Frontal cortex (tissue), 4 donors: ENCODE measurements at places on chromosomes 2 and 18.

- no peak for DNase-seq
Measured at GRCh38 chr2:38610851-38611801, 8.4 kb upstream of the HNRNPLL start.

- DNase-seq = no peak
Measured at GRCh38 chr2:136986605-136987221, 221.4 kb downstream of the THSD7B start.

DNA sequence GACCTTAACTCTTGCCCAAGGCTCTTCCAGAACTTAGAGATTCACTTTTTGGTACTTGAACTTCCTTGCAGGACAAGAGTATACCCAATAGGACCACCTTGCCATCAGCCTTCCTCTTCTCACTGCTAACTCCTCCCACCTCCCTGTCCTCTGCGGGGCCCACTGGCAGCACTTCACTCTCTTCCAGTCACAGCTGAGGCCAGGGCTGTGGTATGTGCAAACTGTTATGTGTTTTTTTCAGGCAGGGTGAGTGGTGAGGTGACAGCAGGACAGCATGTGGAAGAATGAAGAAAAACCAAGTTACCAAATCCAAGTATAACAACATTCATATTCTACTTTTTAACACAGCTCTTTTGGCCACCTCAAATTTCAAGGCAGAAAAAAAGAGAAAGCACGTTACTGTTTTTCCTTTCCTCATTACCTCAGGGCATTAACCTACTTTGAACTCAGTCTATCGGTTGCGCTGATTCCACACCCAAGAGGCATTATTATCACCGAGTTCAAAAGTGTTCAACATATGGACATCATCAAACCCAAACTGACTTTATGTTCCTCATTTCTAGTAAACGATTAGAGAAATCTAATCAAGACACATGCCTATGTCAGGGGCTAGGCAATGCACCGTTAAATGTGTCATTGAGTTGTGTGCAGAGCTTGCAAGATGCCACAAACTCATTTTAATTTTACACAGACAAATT, 605.2 kb upstream of the SYT4 start:
- no peak for DNase-seq

DNA sequence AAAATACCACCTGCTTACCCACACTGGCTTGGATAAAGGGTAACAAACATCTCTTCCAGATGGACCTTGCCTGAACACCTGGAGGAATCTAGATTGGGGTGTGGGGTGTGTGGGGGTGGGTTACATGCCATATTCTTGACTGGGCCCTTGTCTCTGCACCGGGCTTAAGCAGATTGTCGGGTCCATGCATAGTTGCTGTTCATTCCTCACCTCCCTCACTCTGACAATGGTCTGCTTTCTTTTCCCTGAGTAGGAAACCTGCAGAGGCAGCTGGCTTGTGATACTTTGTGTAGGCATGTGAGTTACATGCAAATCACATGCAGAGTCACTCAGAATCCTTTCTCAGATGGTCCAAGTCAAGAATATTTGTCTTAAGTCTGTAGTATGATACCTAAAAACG, 112.8 kb upstream of the GLS start:
- DNase-seq = no peak

GRCh38 chr2:146262606-146263005, 1582.2 kb upstream of the ACVR2A start:
- DNase-seq = no peak

- DNase-seq = no peak
Measured at GRCh38 chr2:207328944-207329386, 163.2 kb upstream of the KLF7 start.

DNA sequence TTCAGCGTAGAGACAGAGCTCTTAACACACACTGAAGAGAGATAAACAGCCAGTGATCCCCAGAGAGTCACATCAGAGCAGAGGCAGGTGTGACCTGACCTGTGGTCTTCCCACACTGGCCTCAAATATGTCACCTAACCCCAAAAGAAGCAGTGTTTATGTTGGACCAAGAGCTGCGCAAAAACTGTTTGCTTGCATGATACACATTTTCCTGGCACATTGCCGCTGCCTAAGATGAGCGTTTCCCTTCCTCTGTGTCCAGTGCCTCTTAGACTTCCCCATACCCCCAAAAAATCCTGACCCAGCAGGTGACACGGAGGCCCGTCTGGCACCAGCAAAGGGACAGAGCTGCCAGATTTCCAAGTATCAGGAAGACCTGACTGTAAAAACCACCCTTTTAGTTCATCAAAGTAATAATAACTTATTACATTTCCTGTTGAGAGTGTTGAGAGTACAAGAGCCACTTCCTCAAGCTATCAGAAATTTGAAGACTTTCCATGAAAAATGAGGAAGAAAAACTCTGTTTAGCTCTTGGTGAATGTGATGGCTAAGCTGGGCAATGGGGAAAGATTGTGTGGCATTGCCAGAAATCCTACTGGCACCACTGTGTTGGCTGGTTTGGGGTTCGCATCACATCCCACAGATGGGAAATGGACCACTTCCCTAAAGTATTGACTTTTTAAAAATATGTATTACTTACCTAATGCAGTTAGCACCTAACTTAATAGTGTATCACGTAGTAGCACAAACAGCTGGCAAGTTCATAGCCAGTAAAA, 6.7 kb downstream of the TNFRSF11A start:
- no peak for DNase-seq

DNA sequence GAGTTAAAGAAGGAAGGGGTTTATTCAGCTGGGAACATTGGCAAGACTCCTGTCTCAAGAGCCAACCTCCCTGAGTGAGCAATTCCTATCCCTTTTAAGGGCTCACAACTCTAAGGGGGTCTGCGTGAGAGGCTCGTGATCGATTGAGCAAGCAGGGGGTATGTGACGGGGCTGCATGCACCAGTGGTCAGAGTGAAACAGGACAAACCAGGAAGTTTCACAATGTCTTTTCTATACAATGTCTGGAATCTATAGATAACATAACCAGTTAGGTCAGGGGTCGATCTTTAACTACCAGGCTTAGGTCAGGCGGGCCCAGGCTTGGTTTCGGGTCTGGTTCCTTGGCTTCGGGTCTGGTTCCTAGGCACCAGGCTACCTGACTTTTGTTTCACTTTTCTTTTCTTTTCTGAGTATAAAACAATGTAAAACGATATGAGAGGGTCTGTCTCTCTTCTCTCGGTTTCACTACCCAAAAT, 30.1 kb upstream of the LIPG start:
- no peak for DNase-seq

- DNase-seq = no peak
Measured at GRCh38 chr2:101357376-101357775, 29.9 kb downstream of the CREG2 start.

- no peak for DNase-seq
Measured at GRCh38 chr2:168529054-168529833, 73.2 kb downstream of the CERS6 start.

GRCh38 chr2:36951574-36951973, 14.8 kb downstream of the STRN start:
- no peak for DNase-seq

DNA sequence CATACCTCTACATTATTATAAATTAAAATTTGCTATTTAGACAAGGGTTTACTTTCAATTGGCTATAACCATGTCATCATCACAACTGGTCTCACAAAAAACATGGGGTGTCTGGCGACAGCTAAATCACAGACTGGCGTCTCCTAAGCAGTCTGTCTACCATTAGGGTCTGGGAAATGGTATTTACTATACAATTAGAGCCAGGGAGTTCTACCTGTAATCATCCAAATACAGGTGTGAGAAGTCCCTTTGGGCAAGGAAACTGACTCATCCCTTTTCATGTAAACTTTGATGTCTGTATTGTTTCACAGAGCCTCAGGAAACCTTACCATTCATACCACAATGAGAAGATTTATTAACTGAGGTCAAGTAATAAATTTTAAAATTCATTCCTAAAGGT, 126.7 kb downstream of the OLA1 start:
- DNase-seq = no peak

DNA sequence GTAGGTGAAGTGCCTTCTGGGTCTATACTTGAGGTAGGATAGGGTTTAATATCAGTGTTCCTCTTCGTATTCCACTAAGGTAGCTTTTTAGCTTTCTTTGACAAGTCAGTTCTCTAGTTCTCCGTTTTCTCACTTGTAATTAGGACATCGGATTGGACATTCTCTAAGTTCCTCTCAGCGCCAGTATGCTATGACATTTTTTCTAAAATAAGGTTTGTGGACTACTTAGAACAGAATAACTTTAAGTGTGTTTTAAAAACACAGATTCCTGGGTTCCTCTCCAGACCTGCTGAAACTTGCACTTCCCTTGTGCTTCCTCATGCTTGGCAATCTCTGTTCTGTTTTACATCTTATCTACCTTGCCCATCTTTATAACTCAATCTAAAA, 69.3 kb upstream of the YWHAQ start:
- no peak for DNase-seq

GRCh38 chr2:216188956-216189355, 79.8 kb downstream of the XRCC5 start:
- DNase-seq = no peak

- no peak for DNase-seq
Measured at GRCh38 chr2:81242501-81242900, 937.9 kb upstream of the LRRTM1 start.

DNA sequence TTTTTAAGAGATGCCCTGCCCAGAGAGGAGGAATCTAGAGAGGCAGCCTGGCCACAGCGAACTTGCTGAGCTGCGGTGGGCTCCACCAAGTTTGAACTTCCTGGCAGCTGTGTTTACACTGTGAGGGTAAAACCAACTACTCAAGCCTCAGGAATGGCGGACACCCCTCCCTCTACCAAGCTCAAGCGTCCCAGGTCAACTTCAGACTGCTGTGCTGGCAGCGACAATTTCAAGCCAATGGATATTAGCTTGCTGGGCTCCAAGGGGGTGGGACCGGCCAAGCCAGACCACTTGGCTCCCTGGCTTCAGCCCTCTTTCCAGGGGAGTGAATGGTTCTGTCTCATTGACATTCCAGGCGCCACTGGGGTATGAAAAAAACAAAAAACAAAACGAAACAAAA, 289.4 kb downstream of the KCNS3 start:
- no peak for DNase-seq

GRCh38 chr2:111194835-111195621, 74.3 kb downstream of the BCL2L11 start:
- DNase-seq = no peak

- no peak for DNase-seq
Measured at GRCh38 chr2:18267501-18267900, 293.0 kb downstream of the RDH14 start.

DNA sequence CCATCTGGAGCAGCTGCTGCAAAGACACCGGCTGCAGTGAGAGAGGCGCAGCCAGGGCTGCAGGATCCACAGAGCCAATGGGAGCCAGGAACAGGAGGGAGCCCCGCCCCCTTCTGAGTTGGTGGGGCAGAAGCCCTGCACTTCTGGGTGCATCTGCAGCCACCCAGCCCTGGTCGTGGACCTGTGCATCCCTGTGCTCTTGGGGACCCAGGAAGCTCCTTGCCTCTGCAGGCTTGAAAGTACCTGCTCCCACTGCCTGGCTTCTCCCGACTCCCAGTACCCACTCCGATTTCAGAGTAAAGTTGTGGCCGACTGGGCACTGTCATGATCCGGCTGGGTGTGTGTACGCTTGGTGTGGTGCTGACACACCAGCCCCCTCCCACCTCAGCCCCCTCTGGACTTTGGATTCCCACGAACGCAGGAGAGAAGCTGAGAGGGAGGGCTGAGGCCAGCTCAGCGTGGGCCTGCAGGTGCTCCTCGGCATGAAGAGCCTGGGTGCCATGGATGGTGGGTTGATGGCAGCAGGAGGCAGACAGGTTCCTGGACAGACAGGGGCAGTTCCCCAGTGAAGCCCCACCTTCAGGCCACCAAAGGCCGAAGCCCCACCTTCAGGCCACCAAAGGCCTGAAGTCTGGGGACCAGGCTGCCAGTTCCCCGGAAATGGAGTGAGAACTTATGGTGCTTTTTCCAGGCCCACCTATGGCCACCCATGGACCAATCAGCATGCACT, 34.9 kb downstream of the LRRTM4 start:
- DNase-seq = no peak

- DNase-seq = no peak
Measured at GRCh38 chr2:148391324-148391723, 253.2 kb upstream of the EPC2 start.

DNA sequence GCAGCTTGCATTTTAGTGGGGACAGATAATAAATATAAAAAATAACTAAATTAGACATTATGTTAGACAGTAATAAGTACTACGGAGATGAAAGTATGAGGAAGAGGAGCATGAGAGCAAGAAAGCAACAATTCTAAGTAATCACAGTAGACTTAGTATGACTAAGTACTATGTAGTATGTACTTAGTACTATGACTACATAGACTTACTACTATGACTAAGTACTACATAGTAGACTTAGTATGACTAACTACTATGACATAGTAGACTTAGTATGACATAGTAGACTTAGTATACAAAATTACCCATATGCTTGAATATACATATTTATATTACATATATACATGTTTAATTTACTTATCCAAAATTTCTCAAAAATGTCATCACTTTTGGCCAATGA, 29.3 kb downstream of the CDH20 start:
- no peak for DNase-seq

DNA sequence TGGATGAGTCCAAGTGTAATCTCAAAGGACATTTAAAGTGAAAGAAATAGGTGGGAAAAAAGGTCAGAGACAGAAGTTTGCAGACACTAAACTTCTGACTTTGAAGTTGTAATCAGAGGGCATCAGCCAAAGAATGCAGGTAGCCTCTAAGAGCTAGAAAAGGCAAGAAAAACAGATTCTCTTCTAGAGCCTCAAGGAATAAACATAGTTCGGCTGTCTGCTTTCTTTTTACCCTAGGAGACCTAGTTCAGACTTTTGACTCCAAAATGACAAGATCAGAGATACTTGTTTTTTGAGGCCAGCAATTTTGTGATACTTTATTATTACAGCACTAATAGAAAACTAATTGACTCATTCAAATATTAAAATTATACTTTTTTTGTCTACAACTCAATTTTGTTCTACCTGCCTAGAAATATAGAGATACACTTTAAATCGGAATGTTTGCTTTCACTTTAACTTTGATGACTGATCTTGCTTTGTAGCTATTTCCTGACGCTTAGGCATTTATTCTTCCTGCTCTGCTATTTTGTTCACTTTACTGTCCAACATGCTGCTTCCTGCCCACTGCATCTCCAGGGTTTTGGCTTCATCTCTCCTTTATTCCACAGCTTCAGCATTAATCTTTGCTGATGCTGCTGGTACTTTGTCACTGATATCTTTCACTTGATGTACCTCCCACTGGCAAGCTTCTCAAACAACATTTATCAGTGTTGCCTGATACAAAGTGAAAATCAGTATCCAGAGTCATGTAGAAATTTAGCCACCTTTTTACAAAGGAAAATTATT, 272.5 kb downstream of the DSEL start:
- DNase-seq = no peak

- no peak for DNase-seq
Measured at GRCh38 chr2:114049826-114050225, 159.9 kb downstream of the ACTR3 start.
